ENCODE measurements at places on chromosomes 12 and 14. TPM values are rescaled to one million over a fixed set of nuclear protein-coding genes. Genes with fewer than 3 reads are reported as not detected.

DNA sequence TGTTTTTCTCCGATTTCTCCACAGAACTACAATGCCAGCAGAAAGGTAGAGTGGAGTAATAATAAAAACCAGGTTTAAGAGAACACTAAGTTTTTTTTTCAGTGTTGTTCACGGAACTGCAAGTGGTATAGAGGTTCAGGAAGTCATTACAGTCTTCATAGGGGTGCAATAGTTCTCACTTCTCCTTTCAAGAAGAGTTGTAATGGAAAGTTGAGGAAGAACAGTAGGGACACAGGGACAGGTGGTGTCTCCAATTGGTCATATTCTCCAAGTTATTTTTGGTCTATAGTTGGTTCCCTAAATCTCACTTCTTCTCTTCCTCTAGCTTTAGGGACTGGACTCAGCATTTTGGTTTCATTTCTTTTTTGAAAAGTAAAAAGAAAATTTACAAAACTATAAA lies 894.0 kb downstream of the NRXN3 start:
- no peak for DNase-seq

GRCh38 chr14:73462048-73462715 lies 3.8 kb upstream of the NUMB start:
- DNase-seq = no peak

- DNase-seq = no peak
Measured at GRCh38 chr12:130074661-130075406, 87.4 kb upstream of the FZD10 start.

DNA sequence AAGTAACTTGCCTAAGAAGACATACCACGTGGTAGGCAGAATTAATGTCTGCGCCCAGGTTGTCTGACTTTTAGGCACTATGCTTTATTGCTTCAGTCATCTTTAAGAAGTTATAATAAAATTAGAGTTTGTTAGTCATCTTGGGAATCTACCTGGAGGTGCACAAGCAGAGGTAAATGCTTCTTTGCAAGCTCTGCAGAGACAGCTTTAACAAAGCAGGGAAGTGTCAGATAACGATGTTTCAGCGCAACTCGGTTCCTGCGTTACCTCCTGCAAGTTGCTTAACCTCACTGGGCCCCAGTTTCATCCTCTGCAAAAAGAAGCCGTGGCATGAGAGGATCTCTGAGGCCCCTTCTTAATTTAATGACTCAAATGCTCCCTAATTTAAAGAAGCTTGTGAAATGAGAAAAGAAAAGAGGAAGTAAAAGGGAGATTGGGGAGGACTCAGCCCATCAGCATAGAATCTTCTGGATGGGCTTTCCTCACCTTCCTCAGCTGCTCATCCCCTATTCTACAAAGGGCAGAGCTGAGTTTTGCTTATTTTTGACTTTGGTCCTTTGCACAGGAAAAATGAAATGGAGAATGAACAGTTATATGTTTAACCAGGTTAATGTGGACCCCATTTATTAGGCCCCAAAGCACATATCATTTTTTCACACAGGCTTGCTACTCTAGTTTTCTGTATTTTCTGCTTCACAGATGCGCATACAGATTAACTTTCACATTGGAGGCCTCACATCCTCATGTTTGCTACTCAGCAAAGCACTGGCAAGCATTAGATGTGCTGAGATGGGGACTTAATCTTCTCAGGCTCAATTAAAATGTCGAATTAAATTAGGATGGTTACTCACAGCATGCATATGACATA lies 5.1 kb downstream of the ARHGDIB start:
- DNase-seq = no peak

ZBTB39 gene
- 3.9 TPM for total RNA-seq

DNA sequence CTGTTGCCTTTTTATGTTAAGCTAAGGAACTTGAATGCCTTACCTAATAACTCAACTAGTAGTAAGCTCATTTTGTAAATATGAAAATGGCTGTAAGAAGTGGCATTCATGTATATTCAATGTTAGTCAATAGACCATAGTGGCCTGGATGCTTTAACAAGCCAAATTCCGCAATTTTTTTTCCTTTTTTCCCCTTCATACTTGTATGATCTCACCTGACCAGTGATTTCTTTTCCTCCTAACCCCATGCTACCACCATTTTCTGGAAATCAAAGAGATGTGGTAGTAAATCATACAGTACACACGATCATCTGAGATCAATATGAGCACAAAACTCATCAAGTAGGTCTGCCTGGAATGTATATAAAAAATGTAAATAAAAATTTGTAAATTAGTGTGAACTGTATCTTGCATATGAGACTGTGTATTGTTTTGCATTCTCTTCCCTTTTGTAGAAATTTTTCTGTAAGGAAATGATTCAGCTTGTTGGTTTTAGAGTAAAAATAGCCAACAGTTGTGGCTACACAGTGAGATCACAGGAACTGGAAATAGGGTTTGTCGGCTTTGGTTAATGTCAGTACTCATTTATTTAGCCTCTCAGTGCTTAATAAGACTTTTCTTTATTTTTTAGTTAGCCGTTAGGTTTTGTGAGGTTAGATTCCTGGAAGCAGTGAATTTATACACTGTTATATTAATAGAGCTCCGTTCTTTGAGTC lies 62.5 kb downstream of the ETNK1 start:
- peak; percentile 71 for DNase-seq

GRCh38 chr12:68978678-68979077 lies 45.7 kb upstream of the CPM start:
- DNase-seq = no peak

GRCh38 chr12:124034297-124034696 lies 61.3 kb downstream of the ZNF664 start:
- no peak for DNase-seq

PMCH gene
- not detected for total RNA-seq

IFNG-AS1 gene
- total RNA-seq = not detected

DNA sequence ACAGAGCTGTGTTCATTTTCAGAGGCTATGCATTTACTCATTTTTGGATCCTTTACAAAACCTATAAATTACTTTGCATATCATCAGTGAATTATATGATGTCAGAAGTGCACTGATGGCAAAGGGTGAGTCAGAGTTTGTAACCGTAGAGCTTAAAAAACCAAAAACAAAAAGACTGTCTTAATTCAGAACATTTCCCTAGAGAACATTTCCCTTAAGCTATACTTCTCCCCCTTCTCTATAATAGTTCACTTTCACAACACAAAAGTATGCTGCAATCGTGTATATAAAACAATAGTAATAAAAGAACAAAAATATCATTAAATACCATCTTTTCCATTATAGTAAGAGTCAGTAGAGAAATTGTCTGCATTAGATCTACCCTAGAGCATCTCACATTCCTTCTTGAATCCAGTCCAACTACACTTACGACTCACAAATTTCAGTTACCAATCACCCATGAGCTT lies 934.9 kb downstream of the LRFN5 start:
- DNase-seq = no peak

- no peak for DNase-seq
Measured at GRCh38 chr14:64005822-64006221, 153.0 kb downstream of the SYNE2 start.

DNA sequence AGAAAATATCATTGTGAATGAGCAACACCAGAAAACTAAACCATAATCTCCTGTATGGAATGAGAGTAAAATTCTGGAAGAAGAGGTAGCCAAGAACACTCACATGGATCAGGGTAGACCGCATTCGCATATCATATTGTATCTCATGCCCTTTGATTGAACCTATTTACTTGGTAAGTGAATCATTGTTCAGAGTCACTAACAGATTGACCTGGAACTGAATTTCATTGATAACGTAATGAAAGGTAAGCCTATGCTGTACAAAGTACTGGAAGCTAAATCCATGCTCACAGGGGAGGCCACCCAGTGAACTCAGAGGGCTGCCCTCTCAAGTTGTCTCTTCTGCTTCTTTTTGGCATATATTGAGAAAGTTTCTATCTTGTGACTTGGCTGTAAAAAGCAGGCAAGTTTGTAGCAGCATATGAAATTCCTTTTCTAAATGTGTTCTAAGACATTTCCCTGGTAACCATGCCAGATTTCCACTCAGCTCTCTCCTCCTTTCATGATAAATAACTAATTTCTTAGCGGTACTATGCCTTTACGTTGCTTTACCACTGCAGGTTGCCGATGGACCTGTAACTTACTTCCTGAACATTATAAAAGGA lies 91.4 kb downstream of the PLCZ1 start:
- DNase-seq = no peak

DNA sequence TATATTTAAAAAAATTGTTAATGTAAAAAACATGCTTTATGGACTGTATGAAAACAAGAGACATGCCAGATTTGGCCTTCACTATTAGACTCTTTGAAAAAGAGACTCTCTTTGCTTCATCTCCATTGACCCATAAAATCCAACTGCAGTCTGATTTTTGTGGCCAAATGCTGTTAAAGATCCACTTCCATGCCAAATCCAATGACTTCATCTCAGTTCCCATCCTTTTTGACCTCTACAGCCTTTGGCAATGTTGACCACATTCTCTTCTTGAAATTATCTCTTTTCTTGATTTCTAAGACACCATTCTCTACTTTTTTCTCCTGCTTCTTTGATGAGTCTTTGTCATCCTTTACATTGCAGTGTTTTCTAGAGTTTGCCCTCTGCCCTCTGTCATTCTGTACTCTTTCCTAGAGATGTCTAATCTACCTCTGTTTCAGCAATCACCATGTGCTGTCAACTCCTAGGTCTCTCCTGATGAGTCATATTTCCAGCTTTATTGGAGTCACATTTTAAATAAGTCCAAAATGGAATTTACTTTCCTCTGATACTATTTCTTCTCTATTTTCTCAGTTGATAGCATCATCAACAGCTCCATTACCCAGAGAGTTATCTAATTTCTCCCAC lies 2.4 kb downstream of the TMPRSS12 start:
- no peak for DNase-seq

DNA sequence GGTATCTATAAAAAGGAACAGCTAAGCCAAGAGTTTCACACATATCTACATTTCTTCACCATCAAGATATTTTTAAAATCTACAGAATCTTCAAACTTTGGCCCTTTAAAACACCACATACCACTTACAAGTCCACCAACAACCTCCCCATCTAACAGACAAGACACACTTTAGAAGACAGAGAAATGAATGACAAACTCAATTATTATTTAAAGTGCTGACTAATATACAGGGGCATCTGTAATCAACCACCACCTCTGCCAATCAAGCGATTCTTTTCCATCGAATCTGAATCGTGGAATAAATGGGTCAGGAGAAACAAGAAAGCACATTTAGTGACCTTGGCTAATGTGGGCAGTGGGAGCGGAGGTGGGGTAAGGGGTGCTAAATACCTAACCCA lies 7.7 kb downstream of the SETD3 start:
- DNase-seq = no peak

- peak; percentile 72 for DNase-seq
Measured at GRCh38 chr12:53575502-53576249, 50.5 kb downstream of the ATF7 start.

SIX1 gene
- 5.4 TPM for total RNA-seq

GRCh38 chr12:12428961-12429657 lies 72.2 kb downstream of the BORCS5 start:
- no peak for DNase-seq

APOLD1 gene
- 7.1 TPM for total RNA-seq

DNA sequence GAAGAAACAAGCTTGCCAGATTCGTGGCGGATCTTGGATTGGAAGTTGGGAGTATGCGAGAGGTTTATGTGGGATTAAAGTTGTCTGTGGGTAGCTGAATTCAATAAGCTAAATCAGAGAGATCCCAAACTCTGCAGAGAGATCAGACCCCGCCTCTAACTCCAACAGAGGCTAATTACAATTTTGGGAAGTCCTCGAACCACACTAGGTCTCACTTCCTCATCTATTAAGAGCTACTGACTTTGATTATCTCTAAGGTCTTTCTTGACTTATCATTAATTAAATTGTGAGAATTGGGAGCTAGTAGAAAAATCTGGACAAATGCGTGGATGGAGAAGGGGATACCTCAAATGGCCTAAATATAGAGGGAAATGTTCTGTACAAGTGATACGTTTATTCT lies 9.1 kb downstream of the NTF3 start:
- no peak for DNase-seq

DLK1 gene
- not detected for total RNA-seq

Data from HFFc6 (cell line).